ENCODE measurements at places on chromosomes 2 and 18.

DNA sequence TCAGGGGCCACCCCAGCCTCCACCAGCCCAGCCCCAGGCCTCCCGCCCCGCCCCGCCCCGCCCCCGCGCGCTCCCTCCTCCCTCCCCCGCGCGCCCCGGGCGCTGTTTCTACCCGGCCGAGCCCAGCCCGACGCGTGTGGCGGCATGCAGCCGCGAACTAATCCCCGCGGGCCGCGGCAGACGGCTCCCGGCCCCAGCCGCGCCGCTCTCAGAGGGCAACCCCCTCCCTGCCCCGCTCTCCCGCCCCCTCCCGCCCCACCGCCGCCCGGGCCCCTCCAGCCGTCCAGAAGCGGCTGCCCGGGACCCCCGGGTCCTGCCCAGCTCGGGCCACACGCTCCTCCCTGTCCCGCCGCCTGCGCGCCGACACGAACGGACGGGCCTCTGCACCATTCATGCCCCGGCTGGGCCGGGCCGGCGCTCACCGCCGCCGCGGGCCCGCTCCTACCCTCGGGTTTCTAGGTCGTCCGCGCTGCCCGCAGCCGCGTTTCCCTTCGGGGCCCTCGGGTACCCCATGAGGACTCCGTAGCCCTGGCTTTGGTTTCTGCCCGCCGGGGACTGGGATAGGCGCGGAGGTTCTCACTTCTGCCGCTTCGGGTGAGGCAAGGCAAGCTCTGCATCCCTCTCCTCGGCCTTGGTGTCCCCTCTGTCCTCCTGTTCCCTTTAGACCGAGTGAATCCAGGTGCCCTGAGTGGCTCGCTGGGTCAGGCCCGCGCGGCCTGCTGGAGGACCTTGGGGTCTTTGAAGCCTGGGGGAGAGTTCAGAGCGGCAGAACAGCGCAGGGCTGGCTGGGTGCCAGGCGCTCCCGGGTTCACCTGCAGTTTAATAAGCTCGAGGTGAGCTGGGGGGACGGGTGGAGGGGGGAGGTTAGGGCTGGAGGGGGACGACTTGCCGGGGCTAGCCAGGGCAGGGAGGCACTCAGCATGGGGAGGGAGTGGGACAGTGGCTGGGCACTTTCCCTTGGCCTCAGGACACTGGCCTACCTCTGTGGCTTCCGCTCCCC lies 3.1 kb downstream of the WNT10A start:
- DNase-seq, result no peak

GRCh38 chr2:184402381-184402780 lies 195.9 kb upstream of the ZNF804A start:
- DNase-seq, result no peak

- no peak for DNase-seq
Observed at GRCh38 chr2:241945311-241945710, 75.8 kb downstream of the RTP5 start.

- no peak for DNase-seq
Observed at GRCh38 chr18:29123706-29124530, 947.0 kb upstream of the CDH2 start.

DNA sequence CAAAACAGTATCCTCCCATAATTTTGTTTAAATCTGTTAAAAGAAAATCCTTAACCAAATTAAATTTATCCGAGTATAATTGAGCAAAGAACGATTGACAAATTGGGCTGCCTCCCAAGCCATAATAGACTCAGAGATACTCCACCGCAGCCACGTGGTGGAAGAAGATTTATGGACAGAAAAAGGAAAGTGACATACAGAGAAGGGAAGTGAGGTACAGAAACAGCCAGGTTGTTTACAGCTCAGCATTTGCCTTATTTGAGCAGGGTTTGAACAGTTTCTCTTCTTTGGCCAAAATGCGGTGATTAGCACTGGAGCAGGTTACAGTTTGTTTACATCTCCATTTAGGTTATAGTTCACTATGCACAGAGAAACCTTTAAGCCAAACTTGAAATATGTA lies 60.8 kb downstream of the KYNU start:
- no peak for DNase-seq

GRCh38 chr2:232925821-232926156 lies 55.7 kb downstream of the SNORC start:
- no peak for DNase-seq

DNA sequence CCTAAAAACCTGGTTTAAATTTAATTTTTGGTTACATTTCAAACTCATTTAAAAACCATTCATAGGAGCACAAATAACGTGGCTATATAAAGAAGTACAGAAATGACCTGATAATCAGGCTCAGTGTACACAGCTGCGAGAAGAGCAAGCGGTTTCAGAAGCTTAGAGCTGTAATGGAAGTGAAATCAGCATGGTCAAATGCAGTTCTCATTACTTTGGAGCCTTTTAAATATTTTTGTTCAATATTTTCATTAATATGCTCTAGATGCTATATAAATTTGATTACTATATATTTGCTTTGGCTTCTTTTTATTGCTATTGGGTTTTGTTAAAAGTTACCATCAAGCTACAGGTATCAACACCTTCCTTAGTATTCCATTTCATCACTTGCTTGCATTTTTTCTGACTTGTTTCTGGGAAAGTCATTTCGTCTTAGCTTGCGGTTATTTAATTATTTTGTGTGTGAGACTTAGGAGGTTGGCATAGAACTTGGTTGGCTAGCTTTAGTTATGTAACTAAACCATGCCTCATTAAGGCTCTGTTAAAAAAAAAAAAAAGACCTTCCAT lies 58.7 kb downstream of the AFTPH start:
- DNase-seq, result no peak

- no peak for DNase-seq
Observed at GRCh38 chr2:18117592-18117991, 239.1 kb downstream of the KCNS3 start.

DNA sequence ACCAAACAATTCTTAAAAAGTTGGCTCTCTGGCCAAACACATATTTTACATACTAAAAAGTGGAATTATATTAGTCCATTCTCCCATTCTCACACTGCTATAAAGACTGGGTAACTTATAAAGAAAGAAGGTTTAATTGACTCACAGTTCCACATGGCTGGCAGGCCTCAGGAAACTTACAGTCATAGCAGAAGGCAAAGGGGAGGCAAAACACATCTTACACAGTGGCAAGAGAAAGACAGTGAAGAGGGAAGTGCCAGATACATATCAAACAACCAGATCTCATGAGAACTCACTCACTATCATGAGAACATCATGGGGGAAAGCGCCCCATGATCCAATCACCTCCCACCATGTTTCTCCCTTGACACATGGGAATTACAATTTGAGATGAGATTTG lies 42.6 kb downstream of the EDAR start:
- DNase-seq, result no peak

DNA sequence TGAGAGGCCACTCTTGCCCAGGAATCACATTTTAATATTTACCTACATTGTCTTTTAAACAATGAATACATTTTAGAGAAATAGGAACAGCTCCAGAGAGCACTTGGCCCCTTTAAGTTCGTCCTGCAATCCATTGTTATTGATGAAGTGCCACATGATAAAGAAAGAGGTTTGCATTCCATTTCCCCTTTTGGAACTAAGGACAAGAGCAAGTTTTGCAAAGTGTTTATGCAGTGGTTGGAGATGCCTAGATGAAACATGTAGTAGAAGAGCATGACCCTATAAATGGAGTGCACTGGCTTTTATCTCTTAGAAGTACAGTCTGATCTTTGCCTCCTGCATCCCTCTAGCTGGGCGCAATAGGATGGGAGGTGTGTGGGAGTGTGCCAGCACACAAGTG lies 118.7 kb upstream of the CNTNAP5 start:
- no peak for DNase-seq

GRCh38 chr2:19369341-19369955 lies 11.0 kb upstream of the OSR1 start:
- no peak for DNase-seq

- no peak for DNase-seq
Observed at GRCh38 chr2:55839182-55839819, 84.3 kb downstream of the EFEMP1 start.

GRCh38 chr2:175575346-175576258 lies 394.1 kb upstream of the ATP5MC3 start:
- DNase-seq, result no peak

GRCh38 chr2:235463893-235464292 lies 29.9 kb upstream of the AGAP1 start:
- no peak for DNase-seq

DNA sequence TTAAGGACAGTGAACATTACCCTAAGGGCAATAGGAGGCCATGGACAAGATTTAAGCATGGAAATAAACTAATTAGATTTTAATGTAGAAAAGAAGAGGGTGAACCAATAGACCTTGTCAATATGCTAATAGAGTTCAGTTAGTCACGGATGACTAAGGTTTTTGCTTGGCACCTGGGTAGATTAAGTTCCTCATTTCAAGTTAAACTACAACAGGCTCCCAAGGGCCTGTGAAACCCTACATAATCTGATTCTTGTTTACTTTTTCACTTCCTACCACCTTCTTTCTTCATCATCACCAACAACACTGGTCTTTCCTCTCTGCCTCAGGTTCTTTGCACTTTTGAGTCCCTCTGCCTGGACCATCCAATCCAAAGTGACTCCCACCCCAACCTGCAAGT lies 14.8 kb downstream of the SP110 start:
- DNase-seq, result no peak

- no peak for DNase-seq
Observed at GRCh38 chr2:3563521-3563976, 5.4 kb upstream of the RNASEH1 start.

DNA sequence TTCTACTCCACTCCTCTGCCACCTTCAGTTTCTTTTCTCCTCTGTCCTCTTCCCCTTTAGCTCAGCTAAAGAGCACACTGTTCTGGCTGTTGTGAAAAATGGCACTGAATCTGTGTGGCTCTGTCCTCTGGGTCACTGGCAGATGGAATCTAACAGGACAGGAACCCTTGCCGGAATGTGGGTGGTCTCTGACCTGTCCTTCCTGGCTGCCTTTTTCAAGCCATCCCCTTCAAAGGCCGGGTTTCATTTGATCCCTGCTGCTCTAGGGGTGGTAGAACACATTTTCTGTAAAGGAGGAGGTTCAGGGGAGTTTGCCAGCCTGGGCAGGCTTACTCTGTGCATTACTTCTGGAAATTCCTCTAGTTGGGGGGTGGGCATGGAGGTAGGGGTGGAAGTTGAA lies 29.9 kb downstream of the MTCL1 start:
- DNase-seq, result no peak

DNA sequence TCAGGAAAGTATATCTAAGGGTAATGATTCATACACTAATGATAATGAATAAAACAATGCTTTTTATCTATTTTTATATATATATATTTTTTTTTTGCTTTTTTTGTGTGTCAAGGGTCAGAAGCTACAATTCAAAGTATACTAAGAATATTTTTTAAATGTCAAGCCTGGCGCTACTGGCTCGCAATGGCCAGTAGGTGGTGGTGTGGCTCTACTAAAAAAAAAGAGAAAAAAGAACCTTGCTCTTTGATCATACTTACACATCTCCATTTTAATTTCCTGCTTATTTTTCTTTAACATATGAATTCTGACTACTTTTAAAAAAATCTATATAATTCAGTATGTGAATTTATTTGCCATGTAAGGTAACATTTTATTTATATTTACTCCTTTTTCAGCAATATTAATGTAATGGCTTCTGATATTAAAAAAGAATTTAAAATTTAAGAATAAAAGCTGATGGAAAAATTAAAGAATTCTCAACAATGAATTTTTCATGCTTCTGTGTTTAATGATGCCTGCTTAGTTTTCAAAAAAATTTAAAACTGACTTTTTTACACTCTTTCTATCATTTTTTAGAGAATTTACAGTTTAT lies 232.9 kb downstream of the GULP1 start:
- DNase-seq, result peak; percentile 27

DNA sequence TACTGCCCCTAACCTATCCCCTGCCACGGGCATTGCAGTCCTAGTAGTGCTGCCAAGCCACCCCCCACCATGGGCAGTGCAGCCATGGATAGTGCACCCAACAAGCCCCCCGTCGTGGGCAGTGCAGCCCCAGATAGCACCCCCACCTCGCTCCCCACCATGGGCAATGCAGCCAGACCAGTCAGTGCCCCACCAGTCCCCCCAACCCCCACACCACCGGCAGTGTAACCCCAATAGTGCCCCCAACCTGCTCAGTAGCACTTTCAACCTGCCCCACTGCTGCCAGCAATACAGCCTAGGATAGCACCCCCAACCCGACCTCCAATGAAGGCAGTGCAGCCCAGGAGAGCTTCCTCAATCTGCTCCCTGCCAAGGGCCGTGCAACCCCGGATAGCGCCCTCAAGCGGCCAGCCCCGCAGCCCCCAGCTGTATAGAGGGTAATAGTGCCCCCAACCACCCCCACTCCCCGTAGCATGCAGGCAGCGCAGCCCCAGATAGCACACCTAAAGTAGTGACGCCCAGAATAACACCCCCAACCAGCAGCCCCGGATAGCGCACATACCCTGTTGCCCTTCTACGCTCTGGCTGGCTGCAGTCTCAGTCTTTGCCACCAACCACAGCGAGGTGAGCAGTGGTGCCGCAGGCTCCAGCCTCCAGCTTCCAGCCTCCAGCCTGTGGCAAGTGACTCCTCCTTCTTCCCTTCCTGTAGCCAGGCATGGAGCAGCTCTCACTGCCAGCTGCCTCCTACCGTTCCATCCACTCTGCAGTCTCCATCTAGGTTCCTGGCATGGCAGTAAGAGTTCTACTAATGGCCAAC lies 45.4 kb upstream of the ANKRD62 start:
- no peak for DNase-seq

DNA sequence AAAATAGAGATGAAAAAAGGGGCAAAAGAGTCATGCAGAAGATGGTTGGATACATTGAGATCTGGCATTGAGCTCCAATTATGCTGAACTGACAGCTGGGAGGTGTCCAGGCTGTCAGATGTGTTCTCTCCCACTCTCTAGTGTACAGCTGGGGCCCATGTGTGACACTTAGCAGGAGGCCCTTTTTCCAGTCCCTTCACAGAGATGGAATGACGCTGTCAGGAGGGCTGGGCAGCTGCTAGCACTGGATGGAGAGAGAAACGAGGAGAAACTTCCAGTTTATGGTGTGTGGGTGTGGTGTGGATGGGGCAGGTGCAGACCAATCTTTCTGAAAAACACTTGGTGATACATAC lies 437.7 kb upstream of the HS6ST1 start:
- no peak for DNase-seq

GRCh38 chr18:68427951-68428401 lies 286.9 kb downstream of the TMX3 start:
- DNase-seq, result no peak

DNA sequence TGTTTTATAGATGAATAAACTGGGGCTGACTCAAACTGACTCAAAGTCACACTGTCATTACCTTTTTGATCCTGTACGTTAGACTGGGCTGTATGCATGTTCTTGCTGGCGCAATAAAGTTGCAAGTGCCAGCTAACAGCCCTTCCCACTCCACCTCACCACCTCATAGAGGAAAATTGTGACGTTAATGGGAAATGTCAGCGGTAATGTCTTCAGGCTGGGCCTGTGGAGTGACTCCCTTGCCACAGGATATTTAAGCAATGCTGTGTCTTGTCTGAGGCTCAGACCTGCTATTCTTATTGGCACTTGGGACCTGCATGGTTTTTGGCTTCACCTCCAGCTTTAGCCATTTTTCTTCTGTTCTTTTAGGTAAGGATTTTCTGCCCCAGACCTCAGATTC lies 25.2 kb upstream of the CASP10 start:
- DNase-seq, result no peak

- no peak for DNase-seq
Observed at GRCh38 chr18:939166-939565, 34.5 kb downstream of the ADCYAP1 start.

- DNase-seq, result no peak
Observed at GRCh38 chr2:8324164-8324856, 357.5 kb upstream of the ID2 start.

GRCh38 chr2:229417916-229418315 lies 146.8 kb upstream of the PID1 start:
- DNase-seq, result no peak

Data from stimulated activated CD4-positive, alpha-beta T cell treated with anti-CD3 and anti-CD28 coated beads, Interleukin-2, amount 100 ng/mL, for 48 hours (primary cell).